Panc1 (cell line): ENCODE measurements at places on chromosomes 1 and 21.

GRCh38 chr1:226548256-226549093, at the start of gene STUM:
STUM (plus strand) TSS chr1:226548764; CDS start chr1:226548905, 141 bp downstream.
- no peak for DNase-seq

DNA sequence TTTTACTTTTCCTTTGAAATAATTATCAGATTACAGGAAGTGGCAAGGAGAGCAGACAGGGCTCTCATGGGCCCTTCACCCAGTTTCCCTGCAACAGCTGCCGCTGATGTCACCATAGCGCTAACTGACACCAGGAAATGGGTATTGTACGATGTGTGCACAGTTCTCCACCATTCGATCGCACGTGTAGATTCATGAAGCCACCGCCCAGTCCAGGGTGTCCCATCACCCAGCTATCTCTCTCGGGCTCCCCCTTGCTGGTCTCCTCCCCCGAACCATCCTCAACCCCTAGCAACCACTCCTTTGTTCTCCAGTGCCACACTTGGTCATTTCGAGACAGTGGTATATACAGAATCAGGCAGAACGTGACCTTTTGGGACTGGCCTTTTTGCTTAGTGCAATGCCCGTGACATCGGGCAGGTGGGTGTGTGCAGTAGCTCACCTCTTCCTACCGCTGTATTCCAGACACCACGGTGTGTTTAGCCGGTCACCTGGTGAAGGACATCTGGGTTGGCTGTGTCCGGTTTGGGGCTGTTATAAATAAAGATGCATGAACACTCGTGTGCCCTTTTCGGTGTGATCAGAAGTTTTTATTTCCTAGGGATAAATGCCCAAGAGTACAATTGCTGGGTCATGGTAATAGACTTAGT, 118.4 kb downstream of the CRYAA start:
- no peak for DNase-seq

- DNase-seq: no peak
Observed at GRCh38 chr1:19456968-19457441, 28.3 kb downstream of the CAPZB start.

GRCh38 chr1:196896355-196896754, 8.5 kb downstream of the CFHR4 start:
- DNase-seq: no peak

- no peak for DNase-seq
Observed at GRCh38 chr1:60510162-60510561, 436.6 kb upstream of the C1orf87 start.

- no peak for DNase-seq
Observed at GRCh38 chr1:170498876-170499275, 33.1 kb upstream of the GORAB start.

- DNase-seq: no peak
Observed at GRCh38 chr1:34425785-34426184, 249.1 kb downstream of the C1orf94 start.

- DNase-seq: no peak
Observed at GRCh38 chr1:85708829-85709227, 595 bp upstream of the ZNHIT6 start.

DNA sequence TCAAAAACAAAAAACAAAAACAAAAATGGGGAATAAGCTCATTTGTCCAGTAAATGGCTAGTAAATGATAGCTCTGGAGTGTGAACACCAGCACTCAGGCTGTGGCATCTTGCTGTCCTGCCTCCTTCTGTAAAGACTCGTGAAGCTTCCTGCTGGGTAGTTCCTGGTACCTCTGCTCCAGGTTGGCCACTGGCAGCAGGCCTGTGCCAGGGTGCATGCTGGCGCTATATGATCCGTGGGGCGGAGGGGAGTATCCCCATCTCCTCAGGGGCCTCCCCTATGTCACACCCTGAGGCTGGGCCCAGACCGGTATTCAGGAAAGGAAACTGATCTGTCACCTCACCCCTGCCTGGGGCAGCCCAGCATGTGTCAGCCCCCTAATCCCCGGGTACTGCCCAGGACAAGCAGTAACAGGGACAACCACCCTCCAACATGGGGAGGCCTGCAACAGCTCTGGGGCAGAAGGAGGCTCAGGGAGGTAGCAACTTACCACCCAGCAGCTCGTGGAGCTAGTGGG, 14.1 kb downstream of the ALPL start:
- DNase-seq: no peak

DNA sequence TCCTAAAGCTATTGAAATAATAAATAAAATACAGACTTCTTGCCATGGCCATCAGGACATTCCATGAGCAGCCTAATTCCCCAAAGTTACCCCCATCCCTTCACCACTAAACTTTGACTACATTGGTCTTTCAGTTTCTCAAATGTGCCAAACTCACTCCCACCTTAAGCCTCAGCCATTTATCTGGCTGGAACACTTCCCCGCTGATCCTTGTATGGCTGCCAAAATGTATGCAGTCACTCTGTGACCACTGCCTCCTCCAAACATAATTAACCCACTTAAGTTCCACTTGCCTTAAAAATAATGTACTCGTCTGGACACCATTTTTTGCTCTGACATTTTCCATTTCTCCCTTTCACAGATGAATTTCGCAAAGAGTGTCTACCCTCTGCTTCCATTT, 407.4 kb downstream of the NTNG1 start:
- DNase-seq: no peak

DNA sequence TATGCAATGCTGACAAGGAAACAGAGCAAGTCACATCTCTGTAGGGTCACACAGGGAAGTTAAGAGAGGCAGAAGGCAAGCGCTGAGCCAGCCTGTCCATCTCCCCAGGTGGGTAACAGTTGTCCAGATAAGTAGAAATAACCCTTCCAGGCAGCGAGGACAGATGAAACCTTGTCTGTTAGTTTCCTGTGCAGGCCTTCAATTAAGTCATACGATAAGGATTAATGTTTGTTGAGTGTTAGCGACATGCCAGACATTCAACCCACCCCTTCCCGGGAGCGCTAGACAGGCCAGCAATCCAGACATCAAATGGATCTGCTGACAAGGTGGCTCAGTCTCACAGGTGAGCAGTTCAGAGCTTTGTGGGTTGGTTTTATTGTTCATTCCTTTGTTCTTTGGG, 221.5 kb upstream of the FMN2 start:
- no peak for DNase-seq
